ENCODE measurements at places on chromosomes 5 and 9.
A peak's percentile ranks its signal among the peaks of the same experiment; 100 is the strongest.

DNA sequence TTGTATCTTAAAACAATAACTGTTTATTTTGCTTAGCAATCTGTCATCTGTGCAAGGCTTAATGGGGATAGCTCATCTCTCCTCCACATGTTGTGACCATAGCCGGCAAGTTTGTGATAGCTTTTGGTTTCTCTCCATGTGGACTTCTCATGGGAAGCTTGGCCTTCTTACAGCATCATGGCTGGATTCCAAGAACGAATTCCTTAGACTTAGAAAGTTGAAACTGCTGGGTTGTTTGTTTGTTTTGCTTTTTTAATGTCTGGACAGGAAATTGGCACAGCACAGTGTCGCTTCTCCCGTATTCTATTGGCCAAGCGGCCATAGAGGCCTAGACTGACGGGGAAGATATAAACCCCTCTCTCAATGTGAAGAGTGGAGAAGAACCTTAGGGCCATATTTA lies 61.0 kb upstream of the PRDM9 start:
- DNase-seq, result no peak

- DNase-seq, result no peak
Measured at GRCh38 chr9:101639311-101639710, 44.5 kb upstream of the PPP3R2 start.

- DNase-seq, result peak; percentile 43
Measured at GRCh38 chr5:69265931-69266330, 31.2 kb downstream of the CDK7 start.

DNA sequence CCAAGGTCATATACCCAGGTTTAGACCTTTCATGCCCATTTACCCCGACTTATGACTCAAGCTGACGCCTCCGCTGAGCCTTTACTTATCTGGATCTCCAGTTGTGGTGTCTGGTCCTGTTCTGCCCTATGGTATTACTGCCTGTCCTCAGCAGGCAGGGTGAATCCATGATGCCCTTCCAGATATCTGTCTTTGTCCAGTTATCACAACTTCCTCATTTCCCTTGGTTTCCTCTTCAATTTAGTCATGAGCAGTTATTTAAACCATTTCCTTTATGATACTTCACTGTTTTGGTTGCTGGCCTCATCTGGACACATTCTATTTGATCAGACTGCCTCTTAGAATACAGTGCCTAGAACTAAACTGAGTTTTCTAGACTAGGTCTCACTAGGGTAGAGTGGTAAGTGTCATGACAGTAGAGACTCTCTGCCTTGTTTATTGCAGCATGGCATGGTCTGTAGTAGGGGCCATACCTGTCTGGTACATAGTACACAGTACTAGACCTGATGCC lies 93.3 kb downstream of the MELK start:
- no peak for DNase-seq

DNA sequence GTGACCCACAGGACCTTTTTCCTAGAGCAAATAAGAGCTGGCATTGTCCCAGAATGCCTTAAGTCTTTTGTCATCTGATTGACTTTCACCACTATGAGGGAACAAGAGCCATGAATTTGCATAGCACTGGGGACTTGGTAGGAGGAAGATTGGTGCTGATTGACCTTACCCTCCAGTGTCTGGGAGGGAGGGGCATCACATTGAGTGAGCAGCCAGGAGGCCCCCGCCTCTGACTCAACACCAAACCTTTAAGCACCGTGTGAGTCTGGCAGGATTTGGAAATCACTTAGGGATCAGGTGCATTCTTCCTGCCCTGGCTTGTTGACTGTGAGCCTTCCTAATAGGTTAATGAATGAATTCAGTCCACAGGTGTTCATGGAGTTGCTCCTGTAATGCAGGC lies 40.7 kb downstream of the WNK2 start:
- DNase-seq, result no peak

GRCh38 chr5:78568212-78568611 lies 80.4 kb downstream of the LHFPL2 start:
- DNase-seq, result no peak

GRCh38 chr5:55481293-55481855 lies 53.4 kb downstream of the PLPP1 start:
- no peak for DNase-seq

DNA sequence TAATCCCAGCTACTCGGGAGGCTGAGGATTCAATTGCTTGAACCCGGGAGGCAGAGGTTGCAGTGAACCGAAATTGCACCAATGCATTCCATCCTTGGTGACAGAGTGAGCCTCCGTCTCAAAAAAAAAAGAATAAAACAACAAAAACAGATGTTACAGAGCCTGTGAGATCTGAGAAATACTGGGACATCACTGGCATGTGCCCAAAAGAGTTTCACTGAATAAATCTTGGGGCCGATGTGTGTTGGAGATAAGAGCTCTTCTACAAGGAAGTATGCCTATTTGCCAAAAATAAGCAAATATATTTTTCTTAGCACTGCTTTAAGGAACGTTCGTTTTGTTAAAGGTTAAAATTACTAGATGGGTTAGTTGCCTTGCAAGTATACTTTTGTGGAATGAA lies 55.1 kb downstream of the KIAA1958 start:
- no peak for DNase-seq

Data from A549 (cell line).